HuH-7 (cell line): ENCODE measurements at places on chromosomes 5 and 9.

DNA sequence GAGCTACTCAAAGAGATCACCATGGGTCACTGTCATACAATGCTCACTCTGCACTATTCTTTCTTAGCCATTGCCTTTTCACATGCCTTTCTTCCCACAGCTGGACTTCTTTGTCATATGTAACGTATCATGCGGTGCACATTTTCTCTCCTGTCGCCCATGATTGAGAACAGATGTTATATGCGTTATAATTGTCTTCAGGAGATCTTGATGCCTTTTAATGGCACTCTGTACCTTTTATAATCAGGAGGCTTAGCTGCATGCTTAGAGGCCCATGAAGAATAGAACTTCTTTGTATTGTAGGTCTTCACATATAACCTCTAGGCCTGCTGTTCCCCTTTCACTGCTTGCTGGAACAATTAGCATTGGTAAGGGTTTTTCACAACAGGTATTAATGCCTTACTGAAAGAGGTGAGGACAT is 436.1 kb downstream of the CDH10 start:
- DNase-seq = no peak

- no peak for DNase-seq
Measured at GRCh38 chr5:173830421-173830820, 57.7 kb upstream of the CPEB4 start.

DNA sequence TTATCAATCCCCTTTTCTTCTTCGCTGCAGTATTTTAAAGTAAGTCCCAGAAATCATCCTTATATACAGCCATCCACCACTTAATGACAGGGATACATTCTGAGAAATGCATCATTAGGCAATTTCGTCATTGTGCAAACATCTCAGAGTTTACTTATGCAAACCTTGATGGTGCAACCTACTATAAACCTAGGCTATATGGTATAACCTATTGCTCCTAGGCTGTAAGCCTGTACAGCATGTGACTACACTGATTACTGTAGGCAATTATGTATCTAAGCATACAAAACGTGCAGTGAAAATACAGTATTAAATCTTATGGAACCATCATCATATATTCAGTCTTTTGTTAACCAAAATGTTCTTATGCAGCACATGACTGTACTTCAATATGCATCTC is 36.8 kb downstream of the SAXO1 start:
- no peak for DNase-seq

DNA sequence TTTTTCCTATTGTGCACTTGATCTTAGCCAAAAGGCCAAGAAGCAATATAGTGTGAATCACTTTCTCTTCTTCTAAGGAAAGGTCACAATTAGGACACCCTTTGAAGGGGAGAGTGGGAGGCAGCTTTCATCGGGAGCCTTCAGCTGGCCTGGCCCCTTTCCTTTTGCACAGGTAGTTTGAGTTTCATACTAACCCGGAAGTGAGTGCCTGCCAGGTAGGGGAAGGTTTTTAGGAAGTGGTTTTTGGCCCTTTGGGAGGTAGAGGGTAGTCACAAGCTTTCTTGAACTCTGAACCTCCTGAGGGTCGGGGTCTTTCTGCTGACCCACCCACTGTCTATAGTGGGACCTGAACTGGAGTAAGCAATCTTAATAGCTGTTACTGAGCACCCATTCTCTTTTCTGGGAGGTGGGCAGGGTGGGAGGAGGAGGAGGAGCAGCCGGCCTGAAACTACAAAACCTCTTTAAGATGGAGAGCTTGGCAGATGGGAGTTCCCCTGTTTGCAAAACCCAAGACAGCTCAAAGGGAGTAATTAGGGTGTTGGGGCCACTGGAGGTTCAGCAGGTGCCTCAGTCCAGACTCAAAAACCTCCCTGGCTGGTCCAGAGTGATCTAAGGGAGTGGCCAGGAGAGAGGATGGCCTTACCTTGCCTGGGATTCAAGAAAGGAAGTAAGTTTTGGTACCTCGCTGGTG is 6.0 kb downstream of the LARP1 start:
- no peak for DNase-seq

- no peak for DNase-seq
Measured at GRCh38 chr9:76744336-76744735, 19.9 kb upstream of the PCA3 start.

DNA sequence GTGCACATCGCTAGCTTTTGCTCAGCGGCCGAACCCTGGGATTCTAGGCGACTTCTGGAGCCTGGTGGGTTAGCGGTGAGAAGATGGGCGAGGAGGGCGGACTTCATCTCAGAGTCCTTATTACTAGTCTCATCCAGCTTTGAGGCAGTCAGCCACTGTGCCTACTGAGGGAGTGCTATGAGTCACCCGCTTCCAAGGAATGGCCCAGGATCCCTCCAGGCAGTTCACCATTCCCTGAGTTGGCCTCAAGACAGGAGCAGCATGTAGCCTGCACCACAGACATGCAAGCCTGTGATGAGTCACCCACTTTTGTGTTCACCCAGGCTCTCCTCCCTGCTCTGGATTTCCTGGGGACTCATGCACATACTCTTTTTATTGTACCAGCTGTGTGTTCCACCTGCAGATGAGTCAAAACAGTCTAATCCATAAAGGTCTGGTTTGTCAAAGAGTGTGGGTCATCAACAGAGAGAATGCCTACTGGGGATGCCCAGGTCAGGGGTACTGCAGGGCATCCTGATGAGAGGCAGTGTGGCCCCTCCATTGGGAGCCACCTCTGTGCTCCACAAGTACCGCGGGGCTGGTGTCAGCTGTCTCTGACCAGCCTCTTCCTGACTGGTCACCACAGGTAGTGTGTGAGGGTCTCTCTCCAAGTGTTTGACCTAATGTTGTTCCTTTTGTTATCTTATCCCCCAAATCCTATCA is 20.2 kb downstream of the SLC22A5 start:
- DNase-seq = no peak

DNA sequence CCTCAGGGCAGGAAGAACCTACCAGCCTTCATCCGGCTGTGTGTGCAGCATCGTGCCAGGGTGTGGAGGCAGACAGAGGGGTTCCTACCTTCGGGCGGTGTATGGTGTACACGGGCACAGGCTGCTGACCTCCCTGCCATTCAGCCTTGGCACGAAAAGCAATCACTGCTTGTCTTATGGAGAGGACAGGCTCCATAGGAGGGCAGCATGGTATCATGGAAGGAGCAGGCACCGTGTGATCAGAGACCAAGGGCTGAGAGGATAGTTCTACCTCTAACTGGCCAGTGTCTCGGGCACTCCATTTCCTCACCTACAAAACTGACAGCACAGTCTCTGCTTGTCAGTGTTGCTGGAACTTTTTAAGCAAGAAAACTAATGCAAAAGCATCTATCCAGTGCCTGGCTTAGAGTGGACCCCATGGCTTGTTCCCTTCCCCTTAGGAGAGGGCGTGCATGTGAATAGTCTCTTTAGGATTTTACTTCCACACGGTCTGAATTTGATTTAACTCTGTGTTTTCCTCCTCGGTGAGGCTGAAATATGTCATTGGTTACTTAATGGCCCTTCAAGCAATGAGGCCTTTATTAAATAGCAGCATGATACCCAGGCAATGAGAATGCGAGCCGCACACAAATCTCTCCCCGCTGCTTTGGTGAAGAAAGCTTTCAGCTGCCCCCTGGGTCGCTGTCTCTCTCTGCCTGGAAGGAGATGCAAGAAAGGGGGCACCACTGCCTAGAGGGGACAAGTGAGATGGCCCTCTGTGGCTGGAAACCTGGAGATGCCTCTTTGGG is 22.2 kb downstream of the TTLL11 start:
- DNase-seq = no peak

DNA sequence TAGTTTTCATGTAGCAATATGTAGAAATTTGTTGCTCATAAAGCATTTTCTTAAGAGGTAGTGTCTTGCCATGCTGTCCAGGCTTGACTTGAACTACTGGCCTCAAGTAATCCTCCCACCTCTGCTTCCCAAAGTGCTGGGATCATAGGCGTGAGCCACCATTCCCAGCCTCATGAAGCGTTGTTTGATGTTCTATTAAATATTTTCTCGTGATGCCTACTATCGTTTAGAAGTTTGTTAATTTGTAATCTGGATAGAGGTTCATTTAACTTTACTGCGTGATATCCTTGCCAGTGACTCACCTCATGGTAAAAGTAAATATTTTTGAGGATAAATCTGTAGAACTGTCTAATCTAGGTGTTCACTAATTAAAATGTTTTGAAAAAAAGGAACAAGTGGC is 82.6 kb downstream of the VCAN start:
- no peak for DNase-seq

- peak; percentile 18 for DNase-seq
Measured at GRCh38 chr5:60649288-60649917, 50.6 kb downstream of the DEPDC1B start.

DNA sequence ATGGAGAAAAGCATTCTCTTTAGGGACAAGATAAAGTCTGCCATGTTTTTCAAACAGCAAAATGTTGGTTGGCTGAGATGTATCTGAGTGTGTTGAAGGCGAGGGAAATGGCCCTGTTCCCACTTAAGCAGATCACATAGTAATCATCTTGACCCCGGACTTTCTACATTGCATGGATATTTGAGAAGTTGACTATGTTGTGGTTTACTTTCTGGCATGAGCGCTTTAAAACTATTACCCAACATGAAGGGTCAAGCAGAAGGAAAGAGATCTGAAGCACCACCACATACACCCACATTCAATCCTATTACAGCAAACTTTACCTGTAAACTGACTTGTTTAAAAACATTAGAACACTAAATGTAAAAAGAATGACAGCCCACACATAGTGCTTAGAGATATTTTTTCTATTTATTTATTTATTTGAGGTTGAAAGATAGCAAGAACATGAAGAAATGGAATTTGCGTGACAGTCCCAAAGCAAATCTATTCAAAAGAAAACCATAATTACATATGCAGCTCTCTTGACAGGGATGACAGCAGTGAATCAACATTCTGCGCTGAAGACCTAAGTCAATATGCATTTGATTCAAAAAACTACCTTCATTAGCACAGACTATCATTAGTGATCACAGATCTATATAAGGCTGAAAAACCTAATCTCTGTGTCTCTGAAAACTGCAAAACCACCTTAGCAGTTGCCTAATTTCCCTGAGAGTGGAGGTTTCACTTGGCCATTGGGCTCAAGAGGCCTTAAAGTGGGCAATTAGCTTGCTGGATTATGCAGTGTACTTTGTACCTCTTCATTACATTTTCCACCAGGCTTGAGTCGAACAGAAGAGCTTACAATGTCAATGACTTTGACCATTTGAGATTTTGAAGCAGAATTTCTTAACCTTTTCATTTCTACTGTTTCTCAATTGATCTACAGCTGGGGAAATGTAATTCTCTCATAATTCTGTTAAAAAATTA is 195.0 kb downstream of the PDE4D start:
- no peak for DNase-seq

DNA sequence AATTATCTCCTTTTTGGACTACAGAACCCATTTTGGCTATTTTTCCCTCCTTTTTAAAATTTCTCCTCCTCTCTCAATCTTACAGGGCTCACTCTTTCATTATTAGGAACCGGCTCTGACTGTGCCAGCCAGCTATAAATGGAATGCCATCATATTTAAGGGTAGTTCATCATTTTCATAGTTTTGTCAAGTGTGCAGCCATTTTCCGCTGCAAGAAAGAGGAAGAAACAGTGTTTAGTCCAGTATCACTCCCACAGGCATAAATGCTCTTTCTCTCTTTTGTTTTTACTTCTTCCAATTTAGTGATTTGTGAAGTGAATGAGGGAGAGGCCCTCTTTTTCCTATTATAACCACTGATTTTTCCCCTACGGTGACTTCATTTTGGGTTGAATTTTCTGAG is 290.0 kb downstream of the NR3C1 start:
- no peak for DNase-seq

DNA sequence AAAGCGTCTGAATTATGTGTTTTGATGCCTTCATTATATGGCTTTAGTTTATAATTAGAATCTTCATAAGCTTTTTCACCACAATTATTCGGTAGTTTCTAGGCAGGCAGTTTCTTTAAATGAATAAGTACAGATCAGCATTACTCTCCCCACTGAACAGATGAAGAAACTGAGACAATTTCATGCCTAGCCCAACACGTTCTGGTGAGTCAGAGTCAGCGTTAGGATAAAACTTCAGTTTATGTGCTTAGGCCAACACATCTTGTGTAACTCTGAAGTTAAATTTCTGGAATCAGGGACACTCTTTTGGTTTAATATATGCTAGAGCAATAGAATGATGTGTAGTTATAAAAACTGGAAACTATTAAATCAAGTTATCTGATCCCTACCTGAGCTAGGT is 186.7 kb upstream of the ELL2 start:
- DNase-seq = no peak

GRCh38 chr9:68955330-68955729 is 58.6 kb downstream of the PRKACG start:
- DNase-seq = no peak

DNA sequence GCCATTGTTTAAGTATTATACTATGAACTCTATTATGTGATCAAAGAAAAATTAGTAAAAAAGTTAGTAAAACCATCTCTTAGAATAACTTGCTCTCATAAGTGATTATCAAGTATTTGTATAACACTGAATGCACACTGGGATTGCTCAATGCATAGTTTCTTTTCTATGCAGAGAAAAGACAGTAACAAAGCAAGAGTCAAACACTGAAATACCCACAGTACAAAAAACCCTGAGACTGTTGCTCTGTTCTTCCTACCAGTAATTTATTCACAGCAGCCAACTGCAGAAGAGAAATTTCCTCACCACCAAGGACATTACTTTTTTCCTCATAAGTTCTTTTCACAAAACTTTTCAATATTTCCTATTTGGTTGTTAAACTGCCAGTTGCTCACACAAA is 634.4 kb downstream of the DTWD2 start:
- DNase-seq = no peak

- DNase-seq = no peak
Measured at GRCh38 chr5:116510517-116510916, 64.1 kb downstream of the SEMA6A start.

GRCh38 chr5:88142636-88142885 is 126.1 kb downstream of the TMEM161B start:
- DNase-seq = no peak

GRCh38 chr9:1956958-1957357 is 58.2 kb upstream of the SMARCA2 start:
- no peak for DNase-seq

DNA sequence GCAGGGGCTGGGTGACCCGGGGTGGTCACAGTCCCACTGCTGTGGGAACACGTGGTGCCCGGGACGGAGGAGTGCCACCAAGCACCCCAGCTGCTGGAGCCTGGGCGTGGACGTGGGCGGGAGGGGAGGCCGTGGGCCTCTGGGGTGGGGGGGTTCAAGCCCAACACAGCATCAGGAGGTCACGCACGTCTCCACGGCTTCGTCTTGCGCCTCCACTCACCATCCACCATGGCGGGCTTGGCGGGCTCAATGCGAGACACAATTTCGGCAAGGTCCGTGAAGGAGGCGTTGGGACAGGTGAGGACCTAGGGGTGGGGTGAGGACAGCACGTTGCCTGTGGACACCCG is 2.2 kb upstream of the NSMF start:
- DNase-seq = no peak

GRCh38 chr9:35510383-35510753 is 20.5 kb downstream of the RUSC2 start:
- DNase-seq = no peak

- DNase-seq = no peak
Measured at GRCh38 chr5:56112526-56113121, 117.9 kb upstream of the IL6ST start.
